ENCODE measurements at places on chromosomes 6 and 20.

DNA sequence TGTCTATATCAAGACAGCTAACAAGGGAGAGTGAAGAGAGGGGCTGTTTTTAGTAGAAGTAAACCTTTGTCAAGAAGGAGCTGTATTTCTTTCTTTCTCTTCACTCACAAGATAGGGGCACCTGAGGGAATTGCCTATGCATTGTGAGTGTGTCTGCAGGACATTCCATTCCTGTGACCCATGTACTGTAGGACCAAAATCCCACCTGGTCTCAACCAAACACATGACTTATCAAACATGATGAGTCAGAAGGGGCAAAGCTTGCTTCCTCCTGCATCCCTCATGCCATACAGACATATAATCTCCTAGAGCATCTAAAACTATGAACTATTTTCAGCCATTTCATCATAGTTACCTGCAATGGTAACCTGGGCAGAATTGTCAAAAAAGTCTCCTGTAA lies 21.8 kb downstream of the PKHD1 start:
- DNase-seq: no peak

DNA sequence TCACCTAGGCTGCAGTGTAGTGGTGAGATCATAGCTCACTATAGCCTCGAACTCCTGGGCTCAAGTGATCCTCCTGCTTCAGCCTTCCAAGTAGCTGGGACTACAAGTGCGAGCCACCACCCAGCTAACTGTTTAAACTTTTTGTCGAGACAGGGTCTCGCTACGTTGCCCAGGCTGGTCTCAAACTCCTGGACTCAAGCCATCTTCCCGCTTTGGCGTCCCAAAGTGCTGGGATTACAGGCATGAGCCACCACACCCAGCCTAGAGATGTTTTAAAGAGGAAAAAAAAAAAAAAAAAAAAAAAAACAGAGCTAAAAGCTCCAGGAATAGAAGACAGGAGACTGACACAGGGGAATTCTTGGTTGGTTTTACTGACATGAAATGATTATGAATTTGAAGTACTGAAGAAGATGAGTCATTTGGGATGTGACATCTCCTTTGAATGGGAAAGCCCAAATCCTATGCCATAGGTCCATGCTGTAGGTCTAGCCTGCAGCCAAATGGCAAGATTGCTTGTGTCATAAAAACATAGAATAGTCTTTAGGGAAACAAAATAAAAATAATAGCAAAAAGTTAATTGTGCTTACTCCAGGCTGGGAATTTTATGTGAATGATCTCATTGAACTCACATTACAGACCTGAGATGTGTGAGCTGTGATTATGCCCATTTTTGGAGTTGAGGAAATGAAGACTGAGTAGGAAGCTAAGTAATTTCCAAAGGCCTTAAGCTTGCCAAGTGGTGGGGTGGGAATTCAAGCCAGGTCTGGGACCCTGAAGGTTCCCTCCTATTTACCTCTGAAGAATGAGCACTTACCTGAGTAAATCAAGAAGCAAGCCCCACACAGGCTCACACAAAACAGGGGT lies 24.3 kb upstream of the NHSL1 start:
- DNase-seq: no peak

DNA sequence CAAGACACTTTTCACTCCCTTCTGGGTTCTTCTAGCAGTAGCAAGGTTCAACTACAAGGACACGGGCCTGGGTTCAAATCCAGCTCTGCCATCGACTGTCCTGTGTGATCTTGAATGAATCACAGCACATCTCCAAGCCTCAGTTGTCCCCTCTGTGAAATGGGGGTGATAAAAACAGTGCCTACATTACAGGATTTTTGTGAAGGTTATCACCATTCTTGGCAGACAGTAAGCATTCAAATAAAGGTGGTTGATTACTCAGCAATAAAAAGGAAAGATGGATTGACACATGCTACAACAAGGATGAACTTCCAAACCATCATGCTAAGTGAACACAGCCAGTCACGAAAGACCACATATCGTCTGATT lies 6.6 kb upstream of the TGM2 start:
- DNase-seq: no peak

DNA sequence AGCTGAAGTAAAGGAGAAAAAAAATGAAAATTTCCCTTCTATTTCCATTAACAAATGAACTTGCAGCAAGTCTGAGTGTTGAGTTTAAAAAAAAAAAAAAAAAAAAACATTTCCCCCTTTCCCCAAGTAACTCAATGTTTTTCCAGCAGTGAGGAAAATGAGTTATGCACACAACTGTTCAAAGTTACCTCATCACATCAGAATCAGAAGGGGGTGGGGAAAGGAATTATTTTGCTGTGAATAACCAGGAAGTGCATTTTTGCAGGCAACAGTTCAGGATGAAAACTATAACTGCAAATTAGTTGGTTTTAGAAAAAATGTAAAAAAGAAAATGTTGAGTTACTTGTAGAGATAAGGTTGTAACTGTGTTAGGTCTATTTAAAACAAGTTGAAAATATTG lies 568.9 kb upstream of the CITED2 start:
- no peak for DNase-seq

DNA sequence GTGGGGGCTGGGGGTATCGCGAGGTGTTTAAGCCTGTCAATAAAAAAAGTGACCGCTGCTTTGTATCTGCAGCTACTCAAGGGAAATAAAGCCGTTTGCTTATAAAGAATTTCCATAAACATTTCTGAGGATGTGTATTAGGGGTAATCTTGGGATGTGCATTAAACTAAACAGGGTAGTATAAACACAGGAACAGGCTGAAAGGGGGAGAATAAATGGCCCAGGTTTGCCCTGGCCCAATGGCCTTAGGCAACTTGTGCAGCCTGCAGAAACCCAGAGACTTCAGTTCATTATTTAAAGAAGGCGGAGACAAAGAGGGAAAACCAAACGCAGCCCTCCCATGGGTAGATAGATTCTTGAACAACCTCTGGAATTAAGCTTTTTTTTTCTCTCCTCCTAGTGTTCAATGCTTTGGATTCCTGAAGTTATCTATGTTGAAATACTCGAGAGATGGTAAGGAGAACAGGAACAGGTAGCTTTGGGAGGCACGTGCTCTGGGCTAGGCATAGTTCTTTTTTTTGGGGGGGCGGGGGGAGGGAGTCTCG lies 35.6 kb upstream of the SALL4 start:
- DNase-seq: no peak

Data from activated CD4-positive, alpha-beta T cell treated with anti-CD3 and anti-CD28 coated beads, Interleukin-10, Interleukin-2, amounts not matched to agents 100 ng/mL and 50 ng/mL, durations not matched to agents 16 hours and 8 hours (primary cell).